ENCODE measurements at places on chromosomes 2 and 18.

GRCh38 chr2:21228041-21228895 lies 104.5 kb downstream of the TDRD15 start:
- no peak for DNase-seq

- DNase-seq: no peak
These were observed 94.9 kb upstream of the CTDP1 start for GRCh38 chr18:79584491-79585394.

GRCh38 chr18:80108739-80109675 lies at the start of gene ADNP2:
Gene ADNP2, plus strand, starts transcription at chr18:80109262. Its CDS starts 8,281 bp downstream, at chr18:80117543.
- DNase-seq: peak; percentile 96

GRCh38 chr2:197628043-197628500 lies 47.3 kb downstream of the RFTN2 start:
- peak; percentile 42 for DNase-seq

- DNase-seq: no peak
These were observed 589.2 kb upstream of the LRRTM1 start for GRCh38 chr2:80893711-80894110.

DNA sequence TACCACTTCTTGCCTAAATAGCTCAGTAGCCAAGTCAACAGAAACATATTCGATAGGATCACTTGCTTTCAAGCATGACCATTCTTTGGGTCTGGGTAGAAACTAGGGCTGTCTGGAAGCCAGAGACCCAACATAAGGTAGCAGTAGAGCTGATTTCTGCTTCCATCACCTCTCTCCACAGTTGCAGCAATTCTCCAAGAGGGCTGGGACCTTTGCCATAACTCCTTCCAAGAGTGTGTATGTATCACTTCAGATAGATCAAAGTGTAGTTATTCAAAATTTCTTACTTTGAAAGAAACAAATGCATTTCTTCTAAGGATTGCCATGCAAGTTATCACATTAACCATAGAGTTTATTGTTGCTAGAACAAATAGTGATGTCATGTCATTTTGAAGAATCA lies 172.0 kb upstream of the GALNT5 start:
- no peak for DNase-seq

- peak; percentile 20 for DNase-seq
These were observed 11.0 kb upstream of the UBE2F start for GRCh38 chr2:237955640-237956401.

DNA sequence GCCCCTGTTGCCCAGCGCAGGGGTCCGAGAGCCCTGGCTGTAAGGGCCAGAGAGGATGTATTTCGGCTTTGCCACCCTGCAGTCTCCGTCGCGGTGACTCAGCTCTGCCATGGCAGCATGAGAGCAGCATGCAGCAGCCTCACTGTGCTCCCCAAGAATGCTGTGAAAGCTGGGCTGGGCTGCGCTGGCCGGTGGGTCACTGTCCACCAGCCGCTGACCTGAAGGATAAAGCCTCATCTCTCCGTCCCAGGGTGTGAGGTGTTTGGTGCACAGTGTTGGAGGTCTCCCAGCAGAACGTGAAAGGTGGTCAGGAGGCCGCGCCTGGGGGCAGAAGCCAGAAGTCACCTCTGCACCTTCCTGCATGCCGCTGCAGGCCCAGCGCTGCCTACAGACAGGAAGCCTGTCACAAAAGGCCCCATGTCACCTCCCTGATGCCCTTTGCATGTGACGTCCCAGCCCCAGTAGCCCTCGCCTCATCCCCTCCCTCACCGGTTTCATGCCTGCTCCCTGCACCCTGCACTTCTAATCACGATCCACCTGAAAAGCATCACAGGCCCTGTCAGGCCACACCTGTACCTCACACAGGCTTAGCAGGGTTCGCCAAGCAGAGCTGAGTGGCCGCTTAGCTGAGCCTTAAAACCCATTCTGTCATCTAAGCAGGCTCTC lies 342.1 kb downstream of the EIPR1 start:
- no peak for DNase-seq
